ENCODE measurements at places on chromosomes 16 and 17.

- DNase-seq = no peak
These were observed 52.8 kb downstream of the SLFN5 start for GRCh38 chr17:35295686-35296085.

- no peak for DNase-seq
These were observed 31.3 kb downstream of the TVP23A start for GRCh38 chr16:10787304-10787703.

DNA sequence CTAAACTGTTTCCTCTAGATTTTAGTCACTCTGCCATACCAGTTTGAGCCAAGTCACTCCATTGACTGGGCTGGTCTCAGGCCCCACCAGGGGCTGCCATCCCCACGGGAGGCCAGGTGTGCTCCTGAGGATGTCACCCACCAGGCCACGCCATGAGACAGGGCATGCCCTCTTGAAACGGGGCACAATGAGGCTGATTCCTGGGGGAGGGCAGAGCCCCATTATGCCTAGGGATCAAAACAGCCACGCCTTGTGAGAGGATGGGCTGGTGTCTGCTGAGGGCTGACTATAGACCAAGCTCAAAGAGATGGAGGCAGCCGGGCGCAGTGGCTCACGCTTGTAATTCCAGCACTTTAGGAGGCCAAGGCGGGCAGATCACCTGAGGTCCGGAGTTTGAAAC lies 21.5 kb downstream of the GINS2 start:
- no peak for DNase-seq

DNA sequence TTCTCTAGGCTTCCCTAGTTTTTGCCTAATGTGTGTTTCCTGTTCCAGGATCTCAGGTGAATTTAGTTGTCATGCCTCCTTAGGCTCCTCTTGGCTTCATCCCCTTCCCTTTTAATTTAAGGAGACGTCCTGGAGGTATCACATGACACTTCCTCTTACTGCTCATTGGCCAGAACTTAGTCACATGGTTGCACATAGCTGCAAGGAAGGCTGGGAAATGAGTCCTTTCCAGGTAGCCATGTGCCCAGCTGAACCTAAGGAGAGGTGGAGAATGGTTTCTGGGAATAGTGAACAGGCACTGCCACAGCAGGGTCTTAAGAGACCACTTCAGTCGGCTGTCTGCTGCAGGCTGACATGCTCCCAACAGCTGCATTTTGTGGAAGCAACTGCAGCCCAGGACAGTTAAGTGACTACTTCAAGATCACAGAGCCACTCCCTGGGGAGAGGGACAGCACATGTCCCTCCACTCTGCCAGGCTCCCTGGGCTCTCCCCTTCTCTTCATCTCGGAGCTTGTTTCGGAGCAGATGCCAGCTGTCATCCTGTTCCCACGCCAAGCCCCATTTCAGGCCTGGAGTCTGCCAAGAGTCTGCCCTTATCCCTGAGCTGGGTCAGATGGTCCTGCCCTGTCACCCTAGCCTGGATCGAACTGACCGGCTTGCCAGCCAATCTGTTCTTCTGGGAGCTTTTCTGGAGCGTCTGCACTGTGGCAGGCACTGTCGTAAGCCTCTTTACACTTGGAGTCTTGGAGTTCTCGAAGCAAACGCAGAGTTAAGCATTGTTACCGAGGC lies 81.4 kb upstream of the FOXF1 start:
- DNase-seq = no peak

DNA sequence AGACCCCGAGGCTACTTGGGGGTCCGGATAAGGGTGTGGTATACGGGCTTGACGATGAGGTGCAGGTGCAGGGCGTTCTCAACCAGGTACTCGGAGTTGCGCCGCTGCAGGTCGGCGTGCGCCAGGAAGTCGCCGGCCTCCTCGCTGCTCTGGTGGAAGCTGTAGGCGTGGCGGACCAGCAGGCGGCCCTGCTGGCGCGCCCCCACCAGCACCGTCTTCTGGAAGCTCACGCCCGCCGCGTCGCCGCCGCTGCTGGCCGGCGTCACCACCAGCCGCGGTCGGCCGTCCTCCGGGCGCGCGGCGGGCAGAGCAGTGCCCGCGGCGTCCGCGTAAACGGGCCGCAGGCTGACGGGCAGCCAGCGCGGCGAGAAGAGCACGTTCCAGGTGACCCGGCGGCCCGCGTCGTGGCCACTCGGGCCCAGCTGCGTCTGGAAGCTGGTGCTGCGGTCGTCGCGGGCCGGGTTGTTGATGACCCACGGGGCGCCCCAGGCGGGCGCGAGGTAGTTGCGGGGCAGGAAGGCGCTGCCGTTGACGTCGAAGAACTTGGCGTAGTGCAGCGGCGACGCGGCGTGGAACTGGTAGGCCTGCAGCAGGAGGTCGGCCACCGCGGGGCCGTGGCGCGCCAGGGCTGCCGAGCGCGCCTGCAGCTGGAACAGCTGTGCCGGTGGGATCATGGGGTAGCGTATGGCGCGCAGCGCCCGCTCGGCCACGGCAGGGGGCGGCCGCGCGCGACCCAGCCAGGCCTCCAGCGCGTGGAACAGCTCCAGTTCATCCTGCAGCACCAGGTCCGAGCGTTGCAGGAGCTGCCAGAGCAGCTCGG lies 4.8 kb downstream of the BTBD17 start:
- DNase-seq = no peak

- DNase-seq = no peak
These were observed 7.5 kb downstream of the KRT12 start for GRCh38 chr17:40859536-40859935.

GRCh38 chr16:57282510-57283213 lies 1.8 kb downstream of the PLLP start:
- DNase-seq = no peak

DNA sequence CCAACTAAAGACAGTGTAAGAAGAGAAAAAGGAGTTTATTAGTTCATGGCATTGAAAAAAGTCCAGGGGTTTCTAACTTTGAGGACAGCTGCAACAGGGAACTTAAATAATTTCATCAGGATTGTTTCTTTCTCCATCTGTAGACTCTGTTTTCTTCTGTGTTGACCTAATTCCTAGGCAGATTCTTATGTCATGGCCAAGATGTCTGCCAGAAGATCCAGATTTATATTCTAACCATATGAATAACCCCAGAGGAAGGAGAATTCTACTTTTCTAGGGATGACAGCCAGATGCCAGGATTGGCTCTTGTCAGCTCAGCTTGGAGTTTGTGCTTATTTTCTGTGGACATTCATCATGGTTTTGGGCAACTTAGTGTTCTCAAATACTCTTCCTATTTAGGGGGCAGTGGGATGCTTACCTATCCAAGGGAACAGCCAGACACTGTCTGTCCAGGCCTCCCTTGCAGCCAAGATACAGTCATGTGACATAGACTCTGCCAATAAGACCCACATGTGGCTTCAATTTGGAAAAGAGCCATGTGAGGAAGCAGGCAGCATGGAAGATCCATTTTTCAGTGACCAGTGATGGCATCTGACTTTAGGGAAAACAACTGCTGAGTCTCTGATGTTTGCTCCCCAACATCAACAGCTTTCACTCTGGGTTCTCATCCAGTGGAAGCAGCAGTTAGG lies 18.2 kb downstream of the PCTP start:
- DNase-seq = no peak

DNA sequence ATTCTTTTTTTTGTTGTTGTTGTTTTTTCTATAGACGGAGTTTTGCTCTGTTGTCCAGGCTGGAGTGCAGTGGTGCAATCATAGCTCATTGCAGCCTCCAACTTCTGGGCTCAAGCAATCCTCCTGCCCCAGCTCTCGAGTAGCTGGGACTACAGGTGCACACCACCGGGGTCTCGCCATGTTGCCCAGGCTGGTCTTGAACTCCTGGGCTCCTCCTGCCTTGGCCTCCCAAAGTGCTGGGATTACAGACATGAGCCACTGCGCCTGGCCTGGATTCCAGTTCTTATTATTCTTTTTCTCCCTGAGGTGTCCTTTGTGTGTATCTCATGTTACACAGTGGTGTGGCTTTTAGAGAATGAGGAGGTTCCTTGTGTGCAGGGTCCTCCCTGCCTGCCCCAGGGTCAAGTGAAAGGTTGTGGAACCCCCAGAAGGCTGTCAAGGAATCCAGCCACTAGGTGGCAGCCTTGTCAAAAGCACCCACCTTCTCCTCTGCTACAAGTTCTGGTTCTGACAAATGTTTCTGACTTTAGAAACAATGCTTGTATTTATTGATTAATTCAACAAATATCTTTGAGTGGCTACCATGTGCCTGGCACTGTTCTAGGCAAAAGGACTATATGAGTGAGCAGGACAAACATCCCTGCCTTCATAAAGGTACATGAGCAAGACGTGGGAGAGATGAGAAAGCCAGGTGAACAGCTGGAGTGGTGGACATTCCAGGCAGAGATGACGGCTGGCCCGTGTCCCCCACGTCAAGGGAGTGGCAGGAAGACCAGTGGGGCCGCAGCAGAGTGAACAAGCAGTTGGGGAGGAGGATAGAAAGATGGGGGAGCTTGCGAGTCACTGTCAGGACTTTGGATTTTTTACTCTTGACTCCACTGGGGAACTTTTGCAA lies 112.4 kb downstream of the SPECC1 start:
- peak; percentile 59 for DNase-seq

DNA sequence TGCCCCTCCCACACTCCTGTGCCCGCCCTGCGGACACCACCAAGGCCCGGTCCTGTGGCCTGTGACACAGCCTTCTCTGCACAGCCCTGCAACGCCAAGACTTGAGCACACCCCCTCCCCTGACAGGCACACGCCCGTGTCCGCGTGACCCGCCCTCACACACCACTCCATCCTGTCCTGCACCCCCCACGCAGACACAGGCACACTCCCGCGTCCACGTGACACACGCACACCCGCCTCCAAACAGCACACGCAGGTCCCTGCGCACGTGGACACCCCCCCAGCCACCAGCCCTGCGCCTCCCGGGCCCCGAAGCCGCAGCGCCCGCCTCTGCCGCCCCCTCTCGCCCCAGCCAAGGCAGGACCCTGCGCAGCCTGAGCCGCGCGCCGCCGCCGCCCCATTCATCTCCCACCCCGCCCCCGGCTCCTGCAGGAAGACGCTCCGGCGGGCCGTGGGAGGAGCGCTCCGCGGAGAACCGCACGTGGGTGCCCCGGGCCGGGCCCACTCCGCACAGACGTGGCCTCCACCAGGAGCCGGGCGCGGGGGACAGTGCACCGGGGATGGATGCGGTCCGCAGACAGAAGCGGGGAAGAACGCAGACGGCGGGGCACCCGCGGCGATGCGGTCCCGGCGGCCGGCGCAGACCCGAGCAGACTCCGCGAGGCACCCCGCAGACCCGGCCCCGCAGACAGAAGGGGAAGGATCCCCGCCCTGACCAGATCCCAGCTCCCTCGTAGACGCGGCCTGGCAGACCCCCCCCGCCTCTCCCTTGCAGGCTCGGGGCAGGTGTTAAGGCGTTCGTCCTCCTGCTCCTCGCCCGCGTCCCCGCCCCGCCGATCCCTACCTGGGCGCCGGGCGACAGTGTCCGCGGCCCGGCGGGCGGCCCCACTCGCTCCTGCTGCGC lies 506 bp downstream of the CAMKK1 start:
- DNase-seq = peak; percentile 75

GRCh38 chr16:30032083-30032819 lies 1.2 kb upstream of the TLCD3B start:
- peak; percentile 57 for DNase-seq

DNA sequence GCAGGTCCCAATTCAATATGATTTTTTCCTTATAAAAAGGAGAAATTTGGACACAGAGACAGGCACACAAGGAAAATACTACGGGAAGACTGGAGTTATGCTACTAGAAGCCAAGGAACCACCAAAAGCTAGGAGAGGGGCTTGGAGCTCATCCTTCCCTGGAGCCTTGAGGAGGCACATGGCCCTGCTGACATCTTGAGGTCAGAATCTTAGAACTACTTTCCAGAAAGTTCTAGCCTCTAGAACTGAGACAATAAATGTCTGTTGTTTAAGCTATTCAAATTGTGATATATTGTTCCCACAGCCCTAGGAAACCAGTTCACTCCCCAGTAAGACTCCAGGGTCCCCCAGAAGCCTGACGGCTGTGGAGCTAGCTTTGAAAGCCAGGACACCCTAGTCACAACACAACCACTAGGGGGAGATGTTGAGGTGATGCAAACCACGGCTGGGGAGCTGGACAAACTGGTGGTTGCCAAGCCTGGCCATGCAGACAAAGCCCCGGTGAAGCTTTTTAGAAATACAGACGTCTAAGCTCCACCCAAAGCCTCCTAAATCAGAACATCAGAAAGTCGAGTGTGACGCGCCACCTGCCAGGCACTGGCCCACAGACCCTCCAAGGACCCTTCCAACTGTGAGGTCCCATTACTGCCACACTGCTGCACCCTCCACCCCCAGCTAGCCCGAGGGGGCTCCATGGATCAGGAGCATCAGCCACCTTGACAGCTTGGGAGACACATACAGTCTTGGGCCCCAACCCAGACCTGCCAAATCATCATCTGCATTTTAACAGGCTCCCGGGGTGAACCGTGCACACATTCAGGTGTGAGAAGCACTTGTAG lies 106.4 kb downstream of the SLC39A11 start:
- peak; percentile 36 for DNase-seq

GRCh38 chr16:22862046-22862445 lies 48.1 kb downstream of the HS3ST2 start:
- DNase-seq = no peak

DNA sequence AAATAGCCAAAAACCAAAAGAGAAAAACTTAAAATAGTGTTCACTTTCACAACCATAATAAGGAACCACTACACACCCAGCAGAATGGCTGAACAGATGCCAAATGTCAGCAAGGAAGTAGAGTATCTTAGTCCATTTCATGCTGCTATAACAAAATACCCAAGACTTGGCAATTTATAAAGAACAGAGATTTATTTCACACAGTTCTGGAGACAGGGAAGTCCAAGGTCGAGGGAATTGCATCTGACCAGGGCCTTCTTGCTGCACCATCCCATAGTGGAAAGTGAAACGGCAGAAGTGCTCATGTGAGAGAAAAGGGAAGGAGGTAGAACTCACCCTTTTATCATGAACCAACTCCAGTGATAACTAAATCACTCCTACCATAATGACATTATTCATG lies 33.8 kb upstream of the CCL22 start:
- DNase-seq = no peak

GRCh38 chr16:82580298-82580890 lies 46.4 kb upstream of the CDH13 start:
- DNase-seq = peak; percentile 14

- DNase-seq = no peak
These were observed 22.0 kb downstream of the OR3A1 start for GRCh38 chr17:3276126-3276525.

DNA sequence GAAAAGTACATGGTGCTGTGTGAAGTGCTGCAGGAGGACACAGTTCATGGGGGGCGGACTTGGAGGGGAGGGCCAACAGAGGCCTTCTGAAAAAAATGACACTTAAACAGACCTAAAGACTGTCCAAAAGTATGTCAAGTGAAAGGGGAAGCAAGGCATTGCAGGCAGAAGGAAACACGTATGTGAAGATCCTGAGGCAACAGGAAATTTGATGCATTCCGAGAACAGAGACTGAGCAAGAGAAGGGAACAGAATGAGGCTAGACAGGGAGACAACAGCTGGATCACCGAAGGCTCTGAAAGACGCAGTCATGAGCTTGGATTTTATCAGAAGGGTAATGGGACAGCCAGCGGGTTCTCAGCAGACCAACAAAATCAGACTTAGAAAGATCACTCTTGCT lies 1.1 kb downstream of the IFT20 start:
- no peak for DNase-seq

- DNase-seq = peak; percentile 35
These were observed 50.4 kb downstream of the OR1D5 start for GRCh38 chr17:3012926-3013581.

- no peak for DNase-seq
These were observed 1.7 kb downstream of the KSR1 start for GRCh38 chr17:27457731-27458523.

GRCh38 chr17:37570527-37571093 lies 38.6 kb downstream of the SYNRG start:
- DNase-seq = no peak

GRCh38 chr16:71629278-71630016 lies 3.5 kb downstream of the MARVELD3 start:
- DNase-seq = no peak
